ENCODE measurements at places on chromosomes 7 and 10. TPM values are rescaled to one million over a fixed set of nuclear protein-coding genes. Genes with fewer than 3 reads are reported as not detected.

- no peak for ATAC-seq
These were observed 38.2 kb downstream of the GBX1 start for GRCh38 chr7:151129117-151129959.

Gene KLLN
- 0.60 TPM for total RNA-seq

Gene C10orf67
- 0.08 TPM for total RNA-seq

Gene TMEM139
- 0.44 TPM for total RNA-seq

DNA sequence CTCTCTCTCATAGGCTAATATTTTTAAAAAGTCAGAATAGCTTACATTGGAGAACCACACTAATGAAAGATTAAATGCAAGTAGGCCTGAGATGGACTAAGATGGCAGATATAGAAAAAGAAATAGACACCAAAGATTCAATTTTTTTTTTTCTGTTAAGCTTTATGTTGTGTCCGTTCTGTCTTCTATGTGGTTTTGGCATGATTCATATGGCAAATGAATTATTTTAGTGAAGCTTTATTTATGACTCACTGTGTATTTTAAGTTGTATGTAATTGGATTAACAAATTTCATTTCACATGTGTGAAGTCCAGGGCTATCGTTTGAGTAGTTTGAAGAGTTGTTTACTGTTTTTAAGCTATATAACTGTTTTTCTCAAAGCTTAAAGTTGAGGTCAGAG, 214.8 kb downstream of the CAMK1D start:
- ATAC-seq: no peak

Gene C10orf105
- not detected for total RNA-seq

DNA sequence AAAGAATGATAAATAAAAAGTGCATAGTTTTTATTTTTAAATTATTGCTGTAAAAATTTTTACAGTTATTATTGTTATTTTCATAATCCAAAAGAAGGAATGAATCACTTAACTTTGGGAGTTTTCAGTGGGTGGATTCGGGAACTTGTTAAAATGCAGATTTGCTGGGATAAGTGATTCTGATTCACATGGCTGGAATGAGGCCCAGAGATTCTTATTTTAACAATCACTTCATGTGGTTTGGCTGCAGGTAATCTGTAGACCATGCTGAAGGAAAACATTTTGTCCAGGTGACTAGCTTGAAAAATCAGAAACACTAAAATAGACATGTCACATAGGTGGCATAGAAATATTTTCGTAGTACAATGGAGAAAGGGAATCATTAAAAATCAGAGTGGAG, 13.9 kb downstream of the CROT start:
- ATAC-seq: no peak

GRCh38 chr7:139909379-139910050, 80.5 kb downstream of the TBXAS1 start:
- ATAC-seq: no peak

Gene GPR146
- total RNA-seq: 2.3 TPM

DNA sequence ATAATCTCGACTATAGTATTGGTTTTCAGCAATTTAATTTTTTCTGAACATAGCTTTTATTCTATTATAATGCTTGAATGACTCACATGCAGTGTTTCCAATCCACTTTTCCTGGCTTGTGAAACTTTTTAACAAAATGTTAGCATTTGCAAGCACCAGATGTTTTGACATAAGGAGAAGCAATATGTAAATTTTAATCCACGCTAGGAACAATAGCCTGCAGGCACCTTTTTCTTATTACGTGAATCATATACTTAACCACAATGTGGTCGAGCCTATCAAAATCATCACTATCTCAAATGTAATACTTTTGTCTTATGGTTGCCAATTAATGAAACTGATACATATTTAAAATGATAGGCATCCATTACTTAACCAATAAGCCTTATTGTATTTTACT, 97.1 kb downstream of the TFEC start:
- ATAC-seq: no peak

DNA sequence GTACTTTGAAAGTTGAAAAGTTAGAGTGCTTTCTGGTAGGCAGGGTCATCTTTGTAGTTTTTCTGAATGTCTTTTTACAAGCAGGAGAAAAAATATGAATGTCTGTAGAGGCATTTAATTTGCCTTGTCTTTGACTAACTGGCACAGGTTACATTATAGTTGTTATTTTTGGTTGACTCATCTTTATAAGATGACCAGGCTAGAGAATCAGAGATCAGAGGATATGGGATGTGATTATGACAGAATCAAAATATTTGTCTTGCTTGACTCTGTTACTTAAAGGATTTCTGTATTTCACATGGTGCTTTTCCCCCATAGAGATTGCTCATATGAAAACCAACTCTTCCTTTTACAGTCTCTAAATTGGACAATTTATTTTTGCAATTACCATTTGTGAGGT, 2.4 kb downstream of the ZMYND11 start:
- no peak for ATAC-seq

DNA sequence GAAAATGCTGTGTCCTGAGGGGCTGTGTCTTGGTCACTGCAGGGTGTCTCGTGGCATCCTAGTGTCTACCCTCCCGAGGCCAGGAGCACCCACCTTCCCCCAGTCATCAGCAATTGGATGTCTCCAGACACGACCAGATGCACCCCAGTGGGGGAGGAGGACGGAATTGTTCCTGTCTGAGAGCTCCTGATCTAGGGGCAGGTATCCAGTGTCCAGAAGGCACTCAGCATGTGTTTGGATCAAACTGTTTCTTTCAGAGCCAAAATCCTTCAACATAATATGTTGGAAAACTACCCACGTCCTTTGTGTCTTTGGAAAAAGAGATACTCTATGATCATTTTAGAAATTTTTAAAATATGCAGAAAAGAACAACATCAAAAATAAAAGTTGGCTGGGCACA, 16.9 kb downstream of the PRKRIP1 start:
- peak; percentile 4 for ATAC-seq

Gene CCDC172
- not detected for total RNA-seq

Gene AGAP5
- 2.7 TPM for total RNA-seq

DNA sequence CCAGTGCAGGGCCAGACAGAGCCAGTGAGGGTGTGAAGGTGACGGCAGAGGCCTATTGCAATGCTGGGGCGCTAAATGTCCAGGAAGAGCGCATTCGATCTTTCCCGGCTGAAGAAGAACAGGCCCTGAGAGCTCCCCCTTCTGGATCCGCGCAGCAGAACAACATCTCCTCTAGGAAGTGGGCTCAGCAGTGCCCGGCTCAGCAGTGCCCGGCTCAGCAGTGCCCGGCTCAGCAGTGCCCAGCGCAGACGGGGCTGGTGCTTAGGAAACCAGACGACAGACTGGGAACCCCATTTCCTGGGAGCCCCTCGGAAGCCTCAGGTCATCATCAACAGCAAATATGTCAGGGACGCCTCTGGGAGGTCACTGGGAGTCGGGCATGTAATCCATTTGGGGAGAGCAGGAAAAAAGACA, 4.7 kb upstream of the NOS3 start:
- peak; percentile 43 for ATAC-seq

- peak; percentile 75 for ATAC-seq
These were observed at the start of gene FXYD4 for GRCh38 chr10:43371418-43371817. FXYD4 (plus strand) TSS chr10:43371636; CDS start chr10:43373747, 2,111 bp downstream.

DNA sequence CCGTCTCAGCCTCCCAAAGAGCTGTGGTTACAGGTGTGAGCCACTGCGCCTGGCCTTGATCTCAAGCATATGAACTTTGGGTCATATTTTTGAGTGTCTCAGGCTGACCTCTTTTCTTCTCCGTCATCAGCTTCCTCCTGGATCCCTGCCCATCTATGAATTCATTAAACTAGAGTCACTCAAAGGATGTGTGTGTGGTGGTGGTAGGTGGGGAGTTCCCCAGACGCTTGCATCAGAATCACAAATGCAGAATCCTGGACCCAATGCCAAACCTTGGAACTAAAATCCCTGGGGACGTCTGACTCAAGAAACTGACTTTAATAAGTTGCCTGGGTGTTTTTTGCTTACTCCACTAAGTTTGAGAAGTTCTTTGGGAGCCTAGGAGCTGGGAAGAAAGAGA, 6.7 kb upstream of the CREB5 start:
- ATAC-seq: peak; percentile 54

Gene SUN3
- not detected for total RNA-seq

Gene MUC3A
- total RNA-seq: 0.16 TPM

DNA sequence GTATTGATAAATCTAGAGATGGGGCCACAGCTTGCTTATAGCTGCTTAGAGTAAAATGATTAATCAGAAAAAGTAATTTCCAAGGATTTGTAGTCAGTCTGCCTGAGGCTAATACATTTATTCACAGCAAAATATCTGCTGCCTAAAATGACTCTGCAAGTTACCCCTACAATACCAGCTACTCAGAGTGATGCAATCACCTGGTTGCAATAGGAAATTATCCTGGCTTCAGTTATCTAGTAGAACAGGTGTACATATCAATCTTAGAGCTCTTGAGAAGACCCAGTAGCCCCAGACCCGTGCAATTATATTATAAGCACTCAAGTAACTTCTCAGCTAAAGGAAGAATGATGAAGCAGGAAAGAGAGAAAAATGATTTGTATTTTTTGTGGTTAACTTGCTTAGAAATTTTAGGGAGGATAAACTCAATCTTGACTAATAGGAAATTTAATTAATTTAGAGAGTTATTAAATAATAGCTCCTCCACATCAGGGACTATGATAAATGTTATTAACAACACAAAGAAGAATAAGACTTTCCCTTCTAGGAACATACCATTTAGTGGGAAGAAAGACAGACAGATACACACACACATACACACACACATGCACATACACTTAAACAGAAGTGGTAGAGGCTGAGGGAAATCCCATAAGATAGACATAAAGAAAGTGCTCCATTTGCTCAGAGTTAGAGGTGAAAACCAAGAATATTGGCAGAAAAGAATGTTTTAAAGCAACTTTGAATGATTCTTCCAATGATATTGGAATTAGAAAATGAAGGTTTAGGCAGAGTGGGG, 140.4 kb upstream of the PRSS1 start:
- no peak for ATAC-seq

DNA sequence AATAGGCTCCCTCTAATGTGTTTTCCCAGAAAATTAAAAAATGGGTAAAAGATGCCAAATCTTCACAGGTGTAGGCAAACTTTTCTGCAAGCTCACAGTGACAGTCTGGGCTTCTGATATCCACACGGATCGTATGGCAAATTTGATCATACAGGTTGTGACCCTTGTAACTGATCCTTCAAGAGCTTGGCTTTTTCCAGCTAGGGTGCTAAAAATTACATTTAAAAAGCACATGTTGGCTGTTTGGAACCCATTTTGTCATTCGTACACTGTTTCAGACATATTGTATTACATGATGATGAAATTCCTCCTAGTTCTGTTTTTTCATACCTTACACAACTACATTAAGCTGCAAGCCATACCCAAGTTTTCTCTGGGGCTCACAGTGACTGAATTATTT, 138.7 kb downstream of the GFRA1 start:
- ATAC-seq: no peak

DNA sequence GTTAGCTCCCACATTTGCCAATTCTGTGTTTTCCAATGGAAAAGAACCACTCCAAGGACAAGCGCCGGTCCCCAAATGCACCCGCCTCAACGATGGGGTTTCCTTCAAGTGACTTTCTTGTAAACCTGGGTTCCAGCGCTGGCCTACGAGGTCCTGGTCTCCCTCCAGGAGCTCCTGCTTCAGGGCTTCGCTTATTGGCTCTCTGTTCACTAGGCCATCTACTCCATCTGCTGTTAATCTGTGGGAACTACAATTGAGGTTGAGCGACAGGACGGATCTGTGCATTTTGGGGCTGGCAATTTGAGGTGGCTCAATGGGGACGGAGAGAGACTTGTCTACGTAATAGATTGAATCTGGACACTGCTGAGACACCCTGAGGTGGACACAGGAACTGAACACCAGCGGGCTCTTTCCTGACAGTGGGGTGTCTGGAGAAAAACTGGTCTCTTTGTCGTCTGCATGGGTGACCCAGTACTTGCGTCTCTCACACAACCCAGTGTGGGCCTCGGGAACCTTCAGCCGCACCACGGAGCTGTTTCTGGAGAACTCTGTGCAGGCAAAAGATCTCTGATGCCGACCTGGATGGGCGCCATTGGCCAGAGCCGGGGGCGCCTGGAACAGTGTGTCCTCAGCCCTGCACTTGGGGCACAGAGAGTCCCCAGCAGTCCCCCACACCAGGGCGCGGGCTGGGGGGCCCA, 115.9 kb upstream of the ADAM12 start:
- peak; percentile 67 for ATAC-seq

All from esophagus mucosa (tissue), 1 donor.